ENCODE measurements at places on chromosomes 5 and 9.
A peak's percentile ranks its signal among the peaks of the same experiment; 100 is the strongest.

- DNase-seq = no peak
Observed at GRCh38 chr5:127864511-127864910, 161.3 kb downstream of the CCDC192 start.

- DNase-seq = no peak
Observed at GRCh38 chr9:9045072-9045471, 1245.5 kb upstream of the DMAC1 start.

GRCh38 chr5:14144586-14145434 lies 1.7 kb downstream of the TRIO start:
- DNase-seq = peak; percentile 76

DNA sequence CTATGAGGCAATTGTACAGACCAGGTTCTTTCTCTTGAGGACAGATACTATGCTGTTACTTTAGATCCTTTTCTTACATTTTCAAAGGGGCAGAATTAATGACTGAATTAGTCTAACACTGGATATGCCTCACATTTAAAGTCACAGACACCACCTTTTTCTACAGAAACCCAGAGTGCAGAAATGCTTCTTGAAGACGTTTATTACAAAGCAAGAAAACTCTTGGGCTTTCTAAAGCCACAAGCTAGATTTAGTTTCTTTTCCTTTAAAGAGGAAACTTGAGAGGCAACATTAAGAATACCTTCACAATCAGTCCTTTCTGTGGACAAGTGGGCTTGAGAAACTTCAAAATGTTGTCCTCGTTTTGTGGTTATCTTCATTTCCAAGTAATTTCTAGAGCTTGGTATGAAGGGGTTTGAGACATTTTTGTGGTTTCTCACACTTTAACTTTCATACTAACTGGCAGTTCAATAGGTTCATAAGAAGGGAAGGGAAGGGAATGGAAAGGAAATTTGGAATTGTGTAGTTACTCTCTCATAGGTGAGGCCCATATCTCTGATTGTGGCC lies 527.4 kb downstream of the RASEF start:
- no peak for DNase-seq

GRCh38 chr5:169411786-169412430 lies 111.0 kb upstream of the SLIT3 start:
- no peak for DNase-seq

GRCh38 chr5:160165137-160166068 lies 46.2 kb upstream of the PWWP2A start:
- peak; percentile 94 for DNase-seq

- DNase-seq = no peak
Observed at GRCh38 chr5:15774632-15775031, 274.7 kb downstream of the FBXL7 start.

GRCh38 chr9:77954666-77955015 lies 77.0 kb downstream of the GNAQ start:
- no peak for DNase-seq

DNA sequence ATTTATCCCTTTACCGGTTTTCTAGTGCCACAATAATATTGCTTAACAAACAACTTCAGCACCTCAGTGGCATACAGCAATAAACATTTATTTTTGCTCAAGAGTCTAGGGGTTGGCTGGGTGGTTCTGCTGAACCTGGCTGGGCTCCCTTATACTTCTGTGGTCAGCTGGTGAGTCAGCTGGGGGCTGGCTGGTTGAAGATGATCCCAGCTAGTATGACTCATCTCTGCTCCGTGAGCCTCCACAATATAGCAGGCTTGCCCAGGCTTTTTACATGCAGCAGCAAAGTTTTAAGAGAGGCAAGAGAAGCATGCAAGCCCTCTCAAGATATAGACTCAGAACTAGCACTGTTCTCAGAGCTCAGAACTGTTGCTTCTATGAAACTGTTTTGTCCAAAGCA lies 523.5 kb upstream of the CLINT1 start:
- peak; percentile 91 for DNase-seq

DNA sequence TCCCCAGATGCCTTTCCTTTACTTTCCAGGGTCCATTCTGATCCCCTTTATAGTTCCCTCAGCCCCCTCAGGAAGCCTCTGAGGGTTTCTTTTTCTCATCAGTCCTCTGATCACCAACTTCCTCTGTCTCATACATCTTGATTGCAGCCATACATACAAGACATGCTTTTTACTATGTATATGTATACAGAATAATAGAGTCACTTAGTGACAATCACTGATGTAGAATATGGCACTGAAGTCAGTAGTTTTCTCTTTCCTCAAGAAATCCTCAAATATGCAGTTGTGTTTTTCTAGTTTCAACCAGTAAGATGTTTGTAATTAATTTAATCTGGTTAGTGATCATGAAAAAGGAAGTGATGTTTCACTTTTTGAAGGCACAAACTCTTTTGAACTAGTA lies 364.1 kb downstream of the MAN2A1 start:
- no peak for DNase-seq

GRCh38 chr9:101498323-101498722 lies 35.3 kb upstream of the RNF20 start:
- no peak for DNase-seq
